ENCODE measurements at places on chromosomes 5 and 9.

DNA sequence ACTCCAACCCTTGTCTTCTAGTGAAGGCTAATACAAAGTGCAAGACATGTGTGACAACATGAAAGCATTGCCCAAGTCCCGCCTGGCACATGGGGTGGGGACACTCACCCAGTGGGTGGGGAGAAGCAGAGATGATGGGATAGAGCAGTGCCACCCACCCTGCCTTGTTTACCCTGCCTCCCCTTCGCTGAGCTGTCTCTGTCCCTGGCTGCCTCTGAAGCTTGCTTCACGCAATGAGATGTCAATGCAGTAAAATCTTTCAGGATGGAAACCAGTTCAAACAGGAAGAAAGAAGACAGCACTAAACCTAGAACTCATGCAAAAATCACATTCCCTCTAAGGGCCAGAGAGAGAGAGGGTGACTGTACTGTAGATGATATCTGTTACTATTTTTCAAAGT lies 148.0 kb downstream of the INSYN2B start:
- no peak for DNase-seq

- no peak for DNase-seq
These were observed 126.8 kb upstream of the STC2 start for GRCh38 chr5:173454736-173455598.

DNA sequence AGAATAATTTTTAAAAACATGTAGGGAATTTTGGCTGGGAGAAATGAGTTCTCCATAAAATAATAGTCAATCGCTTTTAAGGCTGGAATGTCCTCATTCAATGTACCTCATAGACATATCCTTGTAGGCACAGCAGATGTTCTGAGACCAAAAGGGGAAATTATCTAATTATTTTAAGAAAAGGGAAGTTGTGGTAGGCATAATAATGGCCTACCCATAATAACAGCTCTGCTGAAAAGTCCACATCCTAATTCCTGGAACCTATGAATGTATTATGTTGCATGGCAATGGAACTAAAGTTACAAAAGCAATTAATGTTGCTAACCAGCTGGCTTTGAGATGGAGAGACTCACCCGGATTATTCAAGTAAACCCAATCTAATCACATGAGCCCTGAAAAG lies 216.1 kb downstream of the TRIM36 start:
- no peak for DNase-seq

DNA sequence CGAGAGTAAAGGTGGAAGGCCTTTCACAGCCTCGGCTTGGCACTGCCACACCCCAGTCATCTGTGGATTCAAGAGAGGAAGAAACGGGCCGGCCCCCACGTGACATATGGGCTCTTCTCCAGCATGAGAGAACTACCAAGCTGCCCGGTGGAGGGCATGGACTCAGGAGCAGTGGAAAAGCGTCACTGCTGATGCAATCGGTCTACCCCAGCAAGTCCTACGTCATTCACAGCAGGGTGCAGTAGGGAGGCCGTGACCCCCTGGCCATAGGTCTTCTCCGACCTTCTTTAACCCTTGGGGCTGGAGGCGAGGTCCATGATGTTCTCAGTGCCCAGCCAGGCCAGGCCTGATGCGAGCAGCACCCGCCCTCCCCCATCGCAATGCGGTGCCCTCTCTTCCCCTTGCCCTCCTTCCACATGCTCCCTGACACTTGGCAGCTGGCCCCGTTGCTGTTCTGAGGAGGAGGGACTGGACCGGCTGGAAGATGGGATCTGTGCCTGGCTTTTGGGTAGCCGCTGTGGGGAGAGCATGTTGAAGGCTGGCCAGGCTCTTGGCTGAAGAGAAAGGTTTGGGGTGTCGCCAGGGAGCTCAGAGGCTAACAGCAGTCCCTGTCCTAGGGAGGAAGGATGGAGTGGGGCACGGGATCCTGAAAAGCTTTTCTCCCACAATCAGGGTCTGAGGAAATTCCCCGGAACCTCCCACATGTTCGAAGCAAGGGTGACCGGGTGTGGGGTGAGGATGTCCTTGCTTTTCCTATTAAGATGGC lies 89.8 kb downstream of the LIFR start:
- DNase-seq: no peak

DNA sequence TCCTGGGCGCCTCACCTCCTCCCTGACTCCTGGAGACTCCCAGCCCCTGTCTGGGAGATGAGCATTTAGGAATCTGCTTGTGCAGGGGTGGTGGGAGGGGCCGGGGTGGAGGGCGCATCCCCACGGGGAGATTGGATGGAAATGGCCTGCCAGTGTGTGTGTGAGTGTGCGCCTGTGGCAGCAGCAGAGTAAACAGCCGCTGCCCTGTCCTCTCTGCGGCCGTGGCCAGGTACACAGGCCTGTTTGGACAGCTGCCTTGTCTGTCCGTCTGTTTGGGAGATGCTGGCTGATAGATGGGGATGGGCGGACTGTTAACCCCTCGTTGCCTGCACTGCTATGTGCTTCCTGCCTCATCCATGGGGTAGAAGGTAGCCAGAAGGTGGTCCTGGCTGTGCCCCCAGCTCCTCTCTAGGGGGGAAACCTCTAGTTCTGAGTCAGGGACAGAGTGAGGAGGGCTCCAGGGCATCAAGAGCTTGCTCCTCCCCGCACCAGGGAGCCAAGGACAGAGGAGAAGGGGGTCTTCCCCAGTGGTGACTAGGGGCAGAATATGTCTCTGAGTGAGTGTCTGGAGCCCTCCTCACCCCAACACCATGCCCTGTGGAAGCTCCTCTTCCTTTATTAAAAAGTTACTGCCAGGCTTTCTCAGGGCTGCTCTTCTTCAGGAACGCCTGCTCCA lies 60.1 kb downstream of the LMX1B start:
- no peak for DNase-seq

- no peak for DNase-seq
These were observed 309.7 kb downstream of the TLE1 start for GRCh38 chr9:81379655-81380054.

DNA sequence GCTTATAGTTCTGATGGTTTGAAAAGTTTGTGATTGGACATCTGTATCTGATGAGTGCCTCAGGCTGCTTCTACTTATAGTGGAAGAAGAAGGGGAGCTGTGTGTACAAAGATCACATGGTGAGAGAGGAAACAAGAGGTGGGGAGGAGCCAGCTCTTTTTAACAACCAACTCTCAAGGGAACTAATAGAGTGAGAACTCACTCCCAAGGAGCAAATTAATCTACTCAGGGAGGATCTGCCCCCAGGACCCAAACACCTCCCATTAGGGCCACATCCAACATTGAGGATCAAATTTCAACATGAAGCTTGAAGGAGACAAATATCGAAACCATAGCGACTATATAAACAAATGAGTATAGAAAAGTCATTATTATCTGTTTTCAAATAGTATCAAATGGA lies 64.7 kb upstream of the PRLR start:
- no peak for DNase-seq

DNA sequence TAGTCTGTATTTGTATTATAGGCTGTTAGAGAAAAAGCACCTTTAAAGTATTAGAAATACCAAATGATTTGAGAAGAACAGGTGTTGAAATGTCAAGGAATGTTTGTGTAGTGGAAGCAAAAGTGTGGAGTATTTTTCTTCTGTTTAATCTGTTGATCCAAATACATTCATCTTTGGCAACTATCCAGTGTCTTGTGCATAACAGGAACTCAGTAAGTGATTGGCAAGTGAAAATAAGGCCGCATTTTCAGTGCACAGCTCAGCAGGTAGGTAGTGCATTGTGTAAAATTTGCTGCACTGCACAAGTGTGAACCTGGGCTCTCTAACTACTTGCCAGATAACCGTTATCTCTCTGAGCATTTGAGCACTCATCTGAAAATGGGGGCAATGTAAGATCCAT lies 61.8 kb downstream of the CHSY3 start:
- no peak for DNase-seq

- no peak for DNase-seq
These were observed 253.8 kb upstream of the POU5F2 start for GRCh38 chr5:93995126-93995621.

DNA sequence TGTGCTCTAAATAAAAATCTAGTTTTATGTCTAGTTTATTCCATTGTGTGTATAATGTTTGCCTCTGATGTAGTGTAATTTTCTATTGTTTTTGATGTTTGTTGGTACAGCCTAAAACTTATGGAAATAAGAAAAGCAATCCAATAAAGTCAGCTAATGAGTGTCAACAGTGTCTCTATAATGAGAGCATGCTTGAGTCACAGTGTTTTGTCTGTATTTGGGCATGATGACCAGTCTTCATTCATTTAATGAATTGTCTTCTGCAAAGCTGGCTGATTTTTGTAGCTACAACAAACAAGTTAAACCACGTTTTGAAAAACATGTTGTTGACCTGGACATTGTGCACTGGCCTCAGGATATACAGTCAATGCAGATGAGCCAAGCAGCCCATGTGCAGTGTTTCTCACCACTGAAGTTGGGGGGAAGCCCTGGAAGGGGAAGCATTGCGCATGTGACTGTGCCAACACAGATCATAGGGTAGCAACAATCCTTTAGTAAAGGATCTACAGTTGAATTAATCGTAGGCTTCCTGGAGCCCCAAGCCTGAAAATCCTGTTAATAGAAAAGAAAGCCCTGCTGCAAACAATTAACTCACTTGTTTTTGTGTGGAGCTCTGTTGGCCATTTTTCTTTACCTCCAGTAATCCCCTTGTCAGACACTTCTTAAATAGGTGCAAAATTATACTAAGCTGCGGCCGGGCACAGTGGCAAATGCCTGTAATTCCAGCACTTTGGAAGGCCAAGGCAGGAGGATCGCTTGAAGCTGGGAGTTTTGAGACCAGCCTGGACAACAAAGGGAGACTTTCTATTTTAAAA lies 88.0 kb downstream of the INIP start:
- DNase-seq: no peak

GRCh38 chr5:178240766-178241165 lies 8.2 kb upstream of the PHYKPL start:
- DNase-seq: no peak

DNA sequence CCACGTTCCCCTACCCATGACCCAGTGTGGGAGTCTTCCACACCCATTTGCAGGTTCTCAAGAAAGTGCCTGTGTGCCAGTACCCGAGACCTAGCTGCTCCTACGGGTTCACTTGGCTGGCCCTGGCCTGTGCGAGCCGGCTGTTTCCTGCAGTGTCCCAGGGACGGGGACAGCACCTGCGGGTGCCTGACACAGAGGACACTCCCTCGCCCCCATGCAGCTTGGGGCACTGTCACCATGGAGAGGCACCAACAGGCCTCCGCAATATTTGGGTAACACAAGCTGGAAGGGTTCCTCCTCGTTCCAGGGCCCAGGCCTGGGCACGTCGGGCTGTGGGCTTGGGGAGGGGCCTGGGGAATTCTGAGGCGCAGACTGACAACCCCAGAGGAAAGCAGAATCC lies 41.4 kb downstream of the DUSP1 start:
- DNase-seq: no peak
